DMS79 (cell line): ENCODE measurements at places on chromosomes 7 and 10.

DNA sequence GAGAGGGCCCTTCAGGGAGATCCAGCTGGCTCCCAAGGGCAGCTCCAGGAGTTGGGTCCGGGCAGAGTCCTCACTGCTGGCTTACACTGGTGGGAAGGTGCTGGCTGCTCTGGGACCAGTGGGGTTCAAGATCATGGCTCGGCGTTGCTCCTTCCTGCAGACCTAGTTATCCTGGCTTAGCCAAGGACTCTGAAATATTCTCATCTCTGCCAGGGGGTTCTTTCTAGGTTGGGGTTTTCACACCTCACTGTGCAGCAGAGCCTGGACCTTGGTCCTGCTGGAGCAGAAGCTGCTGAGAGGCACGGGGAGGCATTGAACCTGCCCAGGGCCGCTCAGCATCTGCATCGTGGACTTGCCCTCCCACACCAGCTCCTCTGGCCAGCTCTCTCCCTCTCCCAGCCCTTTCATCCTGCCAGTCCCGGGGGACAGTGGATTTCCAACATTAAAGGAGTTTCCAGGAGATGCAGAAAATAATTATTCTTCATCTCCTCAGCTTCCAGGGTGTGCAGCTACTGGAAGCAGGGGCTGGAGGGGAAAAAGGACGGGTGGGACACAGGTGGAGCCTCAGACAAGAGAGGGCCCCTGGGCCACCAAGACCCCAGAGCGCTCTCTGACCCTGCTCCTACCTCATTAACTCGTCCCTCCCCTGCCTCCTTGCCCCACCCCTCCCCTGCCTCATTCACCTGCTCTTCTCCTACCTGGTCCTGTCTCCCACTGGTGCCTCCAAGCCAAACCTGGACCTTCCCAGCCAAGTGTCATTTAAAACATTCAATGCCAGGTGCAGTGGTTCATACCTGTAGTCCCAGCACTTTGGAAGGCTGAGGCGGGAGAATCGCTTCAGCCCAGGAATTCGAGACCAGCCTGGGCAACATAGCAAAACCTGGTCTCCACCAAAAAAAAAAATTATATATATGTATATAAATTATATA, 42.5 kb downstream of the JAKMIP3 start:
- no peak for DNase-seq

- DNase-seq: no peak
Observed at GRCh38 chr10:7184660-7185366, 226.0 kb downstream of the SFMBT2 start.

- no peak for DNase-seq
Observed at GRCh38 chr10:9786576-9786975, 1231.1 kb upstream of the CELF2 start.

DNA sequence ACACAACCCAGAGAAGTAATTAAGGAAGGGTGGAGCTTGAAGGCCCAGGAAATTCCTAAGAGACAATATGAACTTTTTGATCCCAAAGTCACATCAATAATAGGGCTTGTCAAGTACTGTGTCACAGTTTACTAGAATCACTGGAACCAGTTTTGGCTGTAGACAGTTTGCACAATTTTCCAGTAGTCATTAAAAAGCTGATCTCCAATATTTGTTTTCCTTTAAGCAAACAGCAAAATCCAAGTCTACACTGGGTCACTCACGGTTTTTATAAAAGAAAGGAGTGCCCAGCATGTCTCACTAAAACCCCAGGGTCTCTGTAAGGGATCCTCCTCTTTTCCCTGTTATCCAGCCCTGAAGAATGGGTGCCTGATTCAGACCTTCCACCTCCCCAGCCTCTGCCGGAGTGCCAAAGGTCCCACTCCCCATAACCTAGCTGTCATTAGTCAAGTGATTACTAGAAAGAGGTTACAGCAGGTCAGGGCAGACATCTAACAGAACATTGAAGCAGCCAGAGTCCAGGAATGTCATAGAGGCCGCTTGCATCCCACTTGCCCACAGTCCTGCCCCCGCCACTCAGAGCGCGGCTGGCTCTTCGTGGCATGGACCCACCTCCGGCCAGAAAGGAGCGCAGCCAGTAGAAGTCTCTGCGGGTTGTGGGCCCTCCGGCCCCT, 552 bp downstream of the SLC25A16 start:
- DNase-seq: no peak

GRCh38 chr7:33091111-33091531, 18.1 kb downstream of the RP9 start:
- no peak for DNase-seq

GRCh38 chr7:40232242-40232893, 97.6 kb downstream of the SUGCT start:
- DNase-seq: peak; percentile 2

DNA sequence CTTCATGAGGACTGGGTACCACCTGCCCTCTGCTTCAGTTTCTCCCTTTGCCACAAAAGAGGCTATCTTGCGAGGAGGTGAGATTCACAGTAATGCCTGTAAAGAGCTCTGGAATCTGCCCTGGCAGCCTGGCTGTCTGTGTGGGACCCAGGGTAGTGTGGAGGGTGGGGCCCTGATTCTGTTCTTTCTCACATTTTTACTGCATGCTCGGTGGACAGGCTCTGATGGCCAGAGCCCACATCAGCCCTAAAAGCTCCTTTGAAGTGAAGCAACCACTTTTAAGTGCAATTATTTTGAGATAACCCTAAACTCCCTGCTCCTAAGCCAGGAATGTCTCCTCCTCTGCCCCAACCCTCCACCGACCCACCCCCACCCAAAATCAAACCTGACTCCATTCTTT, 92.1 kb upstream of the PODXL start:
- DNase-seq: no peak

DNA sequence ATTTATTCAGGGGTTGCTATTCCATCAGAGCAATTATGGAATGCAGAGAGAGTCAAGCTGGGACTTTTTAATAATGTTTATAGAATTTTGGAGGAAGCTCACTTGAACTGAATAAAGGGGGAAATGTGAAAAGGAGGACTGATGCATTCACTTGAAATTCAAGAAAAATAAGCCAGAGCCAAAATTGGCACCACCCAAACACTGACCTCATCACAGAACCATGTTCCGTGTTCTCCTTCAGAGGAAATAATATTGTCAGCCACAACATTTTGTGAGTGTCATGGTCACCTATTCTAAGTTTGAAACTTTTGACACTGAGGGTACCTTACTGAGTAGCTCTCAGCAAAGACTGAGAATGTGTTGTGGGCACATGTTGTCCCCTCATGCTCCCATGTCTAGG, 207.0 kb downstream of the ANK3 start:
- DNase-seq: no peak

DNA sequence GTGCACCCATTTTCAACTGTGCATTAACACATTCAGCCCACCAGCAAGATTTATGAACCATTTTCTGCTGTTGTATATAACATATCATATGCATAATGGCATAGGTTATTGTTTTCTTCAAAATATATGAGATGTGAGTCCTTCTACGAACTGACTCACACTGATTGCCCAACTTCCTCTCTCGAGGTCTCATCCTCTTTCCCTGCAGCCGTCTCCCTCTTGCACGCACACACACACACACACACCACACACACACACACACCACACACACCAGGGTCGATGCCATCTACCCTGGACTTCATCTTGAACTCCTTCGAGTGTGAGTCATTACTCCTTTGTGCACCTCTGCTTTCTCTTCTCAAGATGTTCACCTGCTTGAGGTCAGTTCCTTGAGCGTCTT, 36.7 kb downstream of the EGFR start:
- DNase-seq: no peak

DNA sequence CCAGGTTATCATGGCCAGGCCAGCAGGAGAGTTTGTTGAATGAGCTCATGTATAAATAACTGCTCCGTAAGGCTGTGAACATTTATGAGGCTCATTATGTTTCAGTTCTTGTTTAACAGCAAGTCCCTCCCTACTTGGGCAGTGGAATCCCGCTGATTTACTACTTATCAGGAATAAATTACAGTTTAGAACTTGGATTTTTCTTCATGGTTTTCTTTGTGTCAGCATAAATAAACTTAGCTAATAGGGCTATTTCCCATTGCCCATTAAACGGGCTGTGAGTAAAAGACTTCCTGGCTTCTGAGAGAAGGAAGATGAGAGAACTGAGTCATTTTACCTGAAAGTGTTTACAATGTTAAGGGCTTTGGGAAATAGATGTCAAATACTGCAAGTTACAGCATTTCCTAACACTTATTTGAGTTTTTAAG, 701.6 kb upstream of the ANKRD30A start:
- no peak for DNase-seq

DNA sequence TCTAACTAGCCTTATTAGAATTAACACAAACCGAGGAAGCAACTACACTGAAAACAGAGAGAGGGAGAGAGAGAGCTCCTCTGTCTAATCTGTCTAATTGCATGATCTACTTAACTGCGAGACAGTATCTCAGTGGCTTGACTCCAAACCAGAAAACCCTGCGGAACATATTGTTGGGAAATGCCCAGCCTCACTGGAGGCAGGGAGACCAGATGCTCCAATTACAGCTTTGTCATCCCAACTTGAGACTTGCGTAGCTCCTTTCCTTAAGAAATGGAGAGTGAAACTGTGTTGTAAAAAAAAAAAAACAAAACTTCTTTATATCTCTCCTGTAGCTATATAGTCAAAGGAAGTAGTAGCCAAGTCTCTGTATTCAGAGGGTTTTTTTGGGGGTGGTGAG, 52.0 kb upstream of the ZNRF2 start:
- DNase-seq: no peak

DNA sequence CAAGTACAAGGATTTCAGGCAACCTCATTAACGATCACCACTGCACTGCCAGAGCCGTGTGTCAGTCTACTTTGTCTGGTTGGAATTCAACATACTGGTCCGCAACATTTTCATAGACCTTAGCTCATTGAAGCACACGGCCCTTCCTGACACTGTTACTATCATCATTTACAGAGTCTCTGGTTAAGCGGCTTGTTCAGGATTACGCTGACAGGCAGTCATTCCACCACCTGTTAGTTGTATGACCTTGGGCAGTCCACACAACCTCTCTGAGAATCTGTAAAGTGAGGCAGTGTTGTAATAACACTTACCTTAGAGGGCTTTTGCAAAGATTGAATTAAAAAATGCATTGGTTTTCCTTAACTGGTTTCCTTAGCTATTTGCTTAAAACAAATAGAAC, 112.6 kb downstream of the AOAH start:
- DNase-seq: no peak

DNA sequence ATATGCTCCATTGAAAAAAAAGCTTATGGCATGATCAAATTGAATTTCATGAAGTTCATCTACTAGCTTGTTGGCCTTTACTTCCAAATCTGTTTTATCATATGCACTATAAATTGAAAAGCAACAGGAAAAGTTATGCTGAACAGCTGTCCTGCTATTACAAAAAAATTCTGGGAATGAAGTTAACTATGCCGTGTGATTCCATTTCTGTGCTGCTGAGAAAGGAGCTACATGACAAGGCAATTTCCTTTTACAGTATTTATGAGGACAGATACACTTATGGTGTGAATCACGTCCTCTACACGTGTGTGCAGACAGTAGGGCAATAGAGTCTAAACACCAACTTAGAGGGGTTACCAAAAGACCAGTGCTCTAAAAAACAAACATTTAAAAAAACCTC, 426.5 kb upstream of the AKR1E2 start:
- no peak for DNase-seq

DNA sequence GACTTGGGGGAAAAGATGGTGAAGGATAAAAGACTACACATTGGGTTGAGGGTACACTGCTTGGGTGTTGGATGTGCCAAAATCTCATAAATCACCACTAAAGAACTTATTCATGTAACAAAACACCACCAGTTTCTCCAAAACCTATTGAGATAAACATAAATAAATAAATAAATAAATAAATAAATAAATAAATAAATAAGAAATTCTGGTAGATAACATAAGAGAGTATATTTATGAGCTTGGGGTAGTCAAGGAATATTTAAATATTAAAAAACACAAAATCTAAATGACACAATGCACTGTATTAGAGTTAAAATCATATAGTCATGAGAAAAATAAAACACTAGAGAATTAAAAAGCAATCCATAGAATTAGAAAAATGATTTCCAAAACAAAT, 333.5 kb upstream of the NRG3 start:
- no peak for DNase-seq

DNA sequence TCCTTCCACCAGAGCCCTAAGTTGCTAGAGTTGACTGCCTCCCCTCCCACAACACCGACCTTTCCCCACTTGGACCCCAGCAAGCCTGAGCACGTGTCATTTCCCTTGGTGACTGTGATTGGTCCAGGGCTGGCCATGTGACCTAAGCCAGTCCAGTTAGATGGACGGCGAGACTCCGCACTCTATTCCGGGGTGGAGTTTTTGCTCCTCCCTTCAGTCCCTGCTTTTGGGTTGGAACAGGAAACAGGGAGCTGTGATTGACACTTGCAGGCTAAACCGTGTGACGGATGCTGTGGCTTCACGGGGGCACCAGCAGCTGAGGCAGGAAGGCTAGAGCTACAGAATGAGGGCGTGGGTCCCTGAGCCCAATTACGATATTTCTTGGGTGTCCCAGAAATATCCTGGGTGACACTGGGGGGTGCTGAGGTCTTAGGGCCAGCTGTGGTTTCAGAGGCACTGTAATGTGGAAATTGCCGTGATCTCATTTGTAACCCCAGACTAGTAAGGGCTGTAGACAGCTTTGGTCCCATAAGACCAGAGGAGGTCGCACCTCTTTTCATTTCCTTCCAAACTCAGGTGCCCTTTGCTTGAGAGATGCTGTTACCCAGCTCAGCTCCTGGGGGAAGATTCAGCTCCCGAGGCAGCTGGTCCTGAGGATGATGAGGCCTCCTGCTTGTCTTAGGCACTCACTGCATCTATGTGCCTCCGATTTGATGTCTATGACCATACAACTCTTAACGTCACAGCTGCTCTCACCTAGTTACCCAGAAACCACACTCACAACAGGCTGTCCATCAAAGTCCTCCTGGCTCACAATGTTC, 102.7 kb upstream of the NPTX2 start:
- DNase-seq: no peak

DNA sequence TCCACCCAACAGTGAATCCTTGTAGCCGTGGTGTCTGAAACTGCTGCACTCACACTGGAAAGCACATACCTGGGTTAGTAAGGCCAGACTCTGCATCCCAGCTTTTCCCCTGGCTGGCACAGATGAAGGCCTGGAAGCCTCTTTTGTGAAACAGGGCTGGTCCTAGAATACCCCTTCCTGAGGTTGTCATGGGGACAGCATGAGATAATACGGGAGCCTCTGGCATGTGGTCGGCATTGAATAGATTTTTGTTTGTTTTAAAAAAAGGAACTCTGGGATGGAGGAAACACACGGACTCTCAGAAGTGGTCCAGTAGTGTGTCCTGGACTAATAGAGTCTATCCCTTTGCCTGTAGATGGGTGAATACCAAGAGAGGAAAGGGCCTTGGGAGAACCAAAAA, 129.7 kb downstream of the TMEM178B start:
- no peak for DNase-seq
